ENCODE measurements at places on chromosomes 2 and 18. TPM values are rescaled to one million over a fixed set of nuclear protein-coding genes. Genes with fewer than 3 reads are reported as not detected.

Gene CPO
- polyA plus RNA-seq = 0.31 TPM

Gene COLEC11
- 0.95 TPM for polyA plus RNA-seq

Gene CHRNG
- polyA plus RNA-seq = 54.4 TPM

Gene GAREM2
- polyA plus RNA-seq = 4.8 TPM

Gene ASAP2
- polyA plus RNA-seq = 19.9 TPM

Gene VWA3B
- 0.78 TPM for polyA plus RNA-seq

Gene FIGN
- 3.2 TPM for polyA plus RNA-seq

Gene RNF103
- 37.7 TPM for polyA plus RNA-seq

Gene SNRNP27
- polyA plus RNA-seq = 77.3 TPM

Gene REG1B
- not detected for polyA plus RNA-seq

Gene VWC2L
- polyA plus RNA-seq = not detected

Gene UCN
- polyA plus RNA-seq = not detected

Gene ANO7
- polyA plus RNA-seq = 1.7 TPM

Gene ITGA6
- polyA plus RNA-seq = 87.0 TPM

Gene PRKAG3
- 9.4 TPM for polyA plus RNA-seq

Gene FBXO48
- 1.9 TPM for polyA plus RNA-seq

Gene FAM210A
- polyA plus RNA-seq = 22.9 TPM

- no peak for DNase-seq
Measured at GRCh38 chr18:33665187-33665586, 87.2 kb downstream of the ASXL3 start.

GRCh38 chr2:108287169-108287568, 1.5 kb upstream of the SULT1C2 start:
- DNase-seq = no peak

DNA sequence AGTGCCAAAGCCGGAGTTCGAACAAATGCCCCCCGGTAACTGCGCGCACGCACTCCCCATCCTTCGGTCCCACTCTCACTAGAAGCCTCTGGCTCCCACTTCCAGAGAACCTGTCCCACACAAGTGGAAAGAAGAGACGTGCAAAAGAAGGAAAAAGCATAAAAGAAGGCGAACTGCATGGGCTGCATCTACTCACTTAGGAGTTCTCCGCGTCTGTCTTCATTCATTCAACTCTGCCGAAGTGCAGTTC, 312 bp downstream of the NR4A2 start:
- DNase-seq = no peak

- no peak for DNase-seq
Measured at GRCh38 chr2:18966131-18966530, 376.8 kb upstream of the NT5C1B start.

- DNase-seq = no peak
Measured at GRCh38 chr2:160719116-160719515, 225.5 kb upstream of the RBMS1 start.

- DNase-seq = no peak
Measured at GRCh38 chr18:55237660-55238059, 278.4 kb upstream of the CCDC68 start.

DNA sequence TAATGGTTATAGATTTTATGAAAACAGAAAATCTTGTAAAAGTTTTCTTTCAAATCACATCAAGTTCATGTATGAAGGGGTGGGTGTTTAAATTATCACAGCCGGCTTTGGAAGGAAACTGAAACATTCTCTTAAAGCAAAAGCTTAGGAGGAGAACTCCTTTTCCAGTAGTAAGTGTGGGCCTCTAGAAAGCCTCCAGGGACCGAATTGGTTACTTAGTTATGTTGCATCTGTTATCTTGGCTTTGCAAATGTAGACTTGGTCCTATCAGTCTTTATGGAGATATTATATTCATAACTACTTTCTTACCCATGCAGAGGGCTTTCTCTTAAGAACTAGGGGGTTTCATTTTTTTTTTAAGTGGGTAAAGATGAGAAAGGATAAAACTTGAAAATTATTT, 7.4 kb downstream of the NAB1 start:
- DNase-seq = no peak

GRCh38 chr18:21112543-21113105, 1.0 kb upstream of the ROCK1 start:
- no peak for DNase-seq

- no peak for DNase-seq
Measured at GRCh38 chr18:7760967-7761948, 194.1 kb downstream of the PTPRM start.

DNA sequence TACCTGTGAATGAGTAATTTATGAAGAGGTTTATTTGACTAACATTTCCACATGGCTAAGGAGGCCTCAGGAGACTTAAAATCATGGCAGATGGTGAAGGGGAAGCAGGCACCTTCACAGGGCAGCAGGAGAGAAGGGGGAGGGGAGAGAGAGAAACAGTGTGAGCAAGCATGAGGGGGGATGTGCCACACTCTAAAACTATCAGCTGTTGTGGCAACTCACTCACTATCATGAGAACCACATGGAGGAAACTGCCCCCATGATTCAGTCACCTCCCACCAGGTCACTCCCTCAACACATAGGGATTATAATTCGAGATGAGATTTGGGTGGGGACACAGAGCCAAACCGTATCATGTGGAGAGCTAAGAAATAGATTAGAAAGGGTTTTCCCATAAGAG, 309.0 kb downstream of the RDH14 start:
- DNase-seq = no peak

DNA sequence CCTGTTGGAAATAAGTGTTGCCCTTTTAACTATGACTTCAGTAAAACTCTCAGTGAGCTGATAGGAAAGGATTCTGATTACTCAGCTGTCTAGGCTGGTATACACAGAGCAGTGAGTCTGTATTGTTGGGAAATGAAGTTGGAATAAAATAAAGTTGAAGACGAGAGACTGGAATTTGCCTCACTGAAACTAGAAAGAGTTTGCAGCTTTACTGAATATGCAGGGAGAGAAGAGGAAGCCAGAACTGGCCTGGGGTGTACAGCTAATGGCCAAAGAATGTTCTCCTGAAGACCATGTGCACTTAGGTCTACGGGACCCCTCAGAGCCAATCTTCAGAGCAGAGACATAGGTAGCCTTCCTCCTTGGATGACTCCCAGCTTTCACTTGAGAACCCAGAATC, 26.5 kb downstream of the EIF4E2 start:
- DNase-seq = no peak

GRCh38 chr2:159738509-159739390, 26.4 kb downstream of the MARCHF7 start:
- DNase-seq = no peak

- DNase-seq = no peak
Measured at GRCh38 chr2:199316851-199317250, 140.9 kb downstream of the SATB2 start.

GRCh38 chr2:196500686-196501431, 138.7 kb upstream of the CCDC150 start:
- no peak for DNase-seq

DNA sequence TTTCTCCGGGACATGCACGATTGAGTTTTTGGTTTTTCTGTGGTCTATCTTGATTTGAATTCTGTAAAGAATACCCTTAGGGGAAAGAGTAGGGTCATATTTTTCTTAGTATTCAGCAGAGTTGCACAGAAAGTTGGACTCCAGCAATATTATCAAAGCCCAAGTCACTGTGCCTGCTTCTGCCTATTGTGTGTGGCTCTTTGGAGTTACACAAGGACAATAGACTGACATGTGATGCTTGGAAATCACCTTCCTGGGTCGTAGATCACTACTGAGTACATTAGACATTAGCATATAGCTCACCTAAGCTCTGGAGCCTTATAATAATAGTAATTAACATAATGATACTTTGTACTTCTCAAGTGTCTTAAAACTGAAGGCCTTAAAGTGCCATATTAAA, 238.8 kb upstream of the FOSL2 start:
- DNase-seq = no peak

- no peak for DNase-seq
Measured at GRCh38 chr2:199409759-199410529, 47.8 kb downstream of the SATB2 start.

DNA sequence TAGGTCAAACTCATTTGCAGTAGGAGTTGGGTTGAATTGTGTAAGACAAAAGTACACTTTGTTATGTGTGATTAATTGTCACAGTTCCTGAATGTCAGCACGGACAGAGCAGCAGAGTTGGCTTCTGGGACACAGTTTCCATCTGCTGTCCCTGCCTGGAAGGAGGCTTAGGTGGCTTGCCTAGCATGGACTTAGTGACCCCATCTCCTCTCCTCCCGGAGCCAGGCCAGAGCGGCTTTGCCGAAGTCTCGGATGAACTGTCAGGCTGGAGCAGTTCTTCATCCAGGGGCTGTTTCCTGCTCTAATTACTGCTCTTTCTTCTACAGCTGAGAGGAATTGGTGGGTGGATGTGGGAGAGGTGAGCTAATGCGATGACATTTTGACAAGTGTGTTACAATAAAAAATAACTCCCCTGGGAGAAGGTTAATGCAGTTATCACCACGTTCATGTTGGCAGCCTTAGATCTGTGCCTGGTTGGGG, 102.0 kb downstream of the SH3RF3 start:
- DNase-seq = no peak

DNA sequence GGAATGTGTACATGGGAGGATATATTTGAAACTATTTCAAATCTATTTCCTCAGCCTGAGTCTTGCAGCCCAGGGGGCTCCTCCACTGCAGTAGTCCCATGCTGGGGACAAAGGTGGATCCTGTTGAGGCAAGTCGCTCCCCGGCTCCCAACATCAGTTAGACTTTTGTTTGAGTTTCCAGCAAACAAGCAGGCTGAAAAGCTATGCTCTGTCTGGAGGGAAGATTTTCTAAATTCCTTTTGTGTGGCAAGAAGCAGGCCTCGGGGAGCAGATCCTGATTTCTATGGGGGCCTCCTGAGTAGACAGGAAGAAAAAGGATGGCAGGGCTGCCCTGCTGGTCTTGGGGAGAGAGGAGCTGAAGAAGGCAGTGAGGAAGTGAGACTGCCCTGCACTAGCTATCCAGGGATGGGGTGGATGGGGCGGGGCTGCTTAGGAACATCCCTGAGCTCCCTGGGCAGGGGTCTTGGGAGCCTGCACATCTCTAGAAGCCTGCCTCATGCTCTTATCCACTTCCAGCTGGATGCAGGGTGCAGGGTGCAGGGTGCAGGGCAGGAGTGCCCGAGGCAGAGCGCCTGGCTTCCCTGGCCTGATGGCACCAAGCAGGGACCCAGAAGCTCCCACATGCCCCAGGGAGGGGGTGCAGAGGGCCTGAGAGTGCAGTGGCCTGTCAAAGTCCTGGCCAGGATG, 6.0 kb upstream of the CIB4 start:
- DNase-seq = no peak

GRCh38 chr18:52342456-52342855, 2.5 kb downstream of the DCC start:
- no peak for DNase-seq

DNA sequence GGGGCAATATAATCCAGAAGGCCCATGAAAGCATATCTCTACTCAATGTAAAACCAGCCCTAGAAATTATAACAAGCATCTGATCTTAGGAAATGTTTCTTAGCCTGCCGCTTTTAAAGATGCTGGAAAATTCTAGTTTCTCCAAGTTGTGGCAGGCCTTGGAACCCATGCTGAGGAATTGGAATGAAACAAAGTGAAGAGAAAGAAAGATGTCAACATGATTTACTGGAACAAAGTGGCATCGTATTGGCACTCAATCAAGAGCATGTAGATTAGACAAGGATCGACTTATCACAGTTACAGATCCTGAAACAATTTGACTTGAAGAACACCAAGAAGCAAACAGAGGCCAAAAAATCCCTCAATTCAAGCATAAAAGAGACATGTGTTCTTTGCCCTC, 28.7 kb downstream of the CNTNAP5 start:
- no peak for DNase-seq

GRCh38 chr2:16311521-16312440, 353.9 kb downstream of the CYRIA start:
- DNase-seq = no peak

- DNase-seq = no peak
Measured at GRCh38 chr2:236040600-236041328, 127.4 kb downstream of the GBX2 start.

DNA sequence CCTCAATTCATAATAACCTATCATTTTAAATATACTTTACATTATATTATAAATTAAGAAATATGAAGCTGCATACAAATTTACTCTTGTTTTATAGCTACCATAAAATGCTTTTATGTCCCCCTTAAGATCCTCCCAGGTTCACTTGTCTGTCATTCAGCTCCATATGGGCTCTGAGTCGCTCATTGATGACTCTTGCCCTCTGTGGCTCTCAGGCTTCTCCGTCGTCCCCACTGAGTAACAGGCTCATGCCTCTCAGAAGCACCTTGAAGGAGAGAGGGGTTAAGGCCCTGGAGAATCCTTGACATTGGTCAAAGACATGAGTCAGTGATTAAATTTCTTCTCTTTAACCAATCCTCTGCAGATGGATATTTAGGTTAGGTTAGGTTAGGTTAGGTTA, 6.2 kb upstream of the MCM6 start:
- DNase-seq = no peak

DNA sequence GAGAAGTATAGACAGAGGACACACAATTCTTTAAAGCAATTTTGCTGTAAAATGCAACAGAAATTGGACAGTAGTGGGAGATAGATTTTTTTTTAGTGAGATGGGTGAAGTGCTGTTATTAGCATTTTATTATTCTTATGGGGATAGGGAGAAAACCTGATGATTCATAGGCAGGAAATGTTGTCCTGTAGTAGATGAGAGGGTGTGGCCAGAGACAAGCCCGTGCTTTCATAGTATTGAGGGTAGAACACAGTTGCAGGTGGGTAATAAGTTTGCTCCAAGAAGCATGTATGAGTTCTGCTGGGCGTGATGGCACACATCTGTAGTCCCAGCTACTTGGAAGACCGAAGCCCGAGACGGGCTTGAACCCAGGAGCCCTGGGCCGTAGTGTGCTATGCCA, 128.3 kb upstream of the ARHGAP28 start:
- DNase-seq = no peak

DNA sequence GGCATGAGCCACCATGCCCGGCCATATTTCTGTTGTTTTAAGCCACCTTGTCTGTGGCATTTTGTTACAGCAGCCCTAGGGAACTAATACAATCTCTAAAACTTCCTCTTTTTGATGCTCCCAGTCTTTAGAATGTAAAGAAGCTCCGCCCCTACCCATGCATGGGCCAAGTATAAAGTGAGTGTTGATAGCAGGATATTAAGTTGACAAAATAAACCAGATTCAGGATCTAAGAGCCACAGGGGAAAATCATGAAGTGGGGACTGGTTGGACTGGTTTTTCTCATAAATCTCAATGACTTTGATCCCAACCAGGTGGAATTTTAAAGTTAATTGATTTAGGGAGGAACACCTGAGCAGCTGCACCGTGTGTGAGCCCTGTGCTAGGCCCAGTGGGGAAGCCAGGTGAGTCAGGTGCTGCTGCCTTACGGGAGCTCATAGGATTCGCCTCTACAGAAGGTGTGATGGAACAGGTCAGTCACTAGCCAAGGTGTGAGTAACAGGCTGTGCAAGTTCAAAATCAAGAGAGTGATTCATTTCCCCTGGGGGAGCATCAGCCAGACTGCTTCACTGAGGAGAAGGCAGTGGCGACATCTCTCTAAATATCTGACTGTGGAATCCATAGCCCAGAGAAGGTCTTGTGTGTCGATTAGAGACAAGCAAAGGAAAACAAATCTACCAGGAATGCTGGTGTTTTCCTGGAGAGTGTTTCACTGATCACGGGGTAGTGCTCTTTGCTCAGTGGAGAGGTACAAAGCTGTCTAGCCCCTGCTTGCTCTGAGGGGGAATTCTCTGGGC, 63.0 kb upstream of the MSH2 start:
- no peak for DNase-seq
